T-cell (primary cell): ENCODE measurements at places on chromosomes 1 and 21. TPM values are rescaled to one million over a fixed set of nuclear protein-coding genes. Genes with fewer than 3 reads are reported as not detected.
A peak's percentile ranks its signal among the peaks of the same experiment; 100 is the strongest.

GRCh38 chr1:4319496-4319895 is 334.9 kb upstream of the AJAP1 start:
- no peak overlapping the region for H3K27ac ChIP-seq
- no peak for DNase-seq
- H3K27me3 ChIP-seq = no peaks in the 10 kb centered on the region
- H3K4me3 ChIP-seq = no peak overlapping the region

GRCh38 chr1:57160594-57160993 is 194.8 kb upstream of the C8B start:
- H3K4me1 ChIP-seq = no peaks in the 10 kb centered on the region
- no peak overlapping the region for H3K4me3 ChIP-seq
- no peaks in the 10 kb centered on the region for H3K36me3 ChIP-seq
- no peaks in the 10 kb centered on the region for H3K27me3 ChIP-seq
- DNase-seq = no peak
- H3K27ac ChIP-seq = no peak overlapping the region

- no peaks in the 10 kb centered on the region for H3K36me3 ChIP-seq
- H3K4me3 ChIP-seq = no peak overlapping the region
- peak overlapping the region; percentile 66 for H3K27ac ChIP-seq
- H3K27me3 ChIP-seq = no peaks in the 10 kb centered on the region
Observed at GRCh38 chr1:8510041-8510823, 192.3 kb downstream of the SLC45A1 start.

GRCh38 chr1:91338501-91338900 is 66.1 kb downstream of the HFM1 start:
- no peak for DNase-seq
- peaks cover 14% of the 10 kb centered on the region for H3K27me3 ChIP-seq
- H3K4me3 ChIP-seq = no peak overlapping the region
- no peaks in the 10 kb centered on the region for H3K36me3 ChIP-seq
- H3K4me1 ChIP-seq = no peaks in the 10 kb centered on the region

GRCh38 chr1:39711966-39712340 is 20.7 kb upstream of the HPCAL4 start:
- no peak overlapping the region for H3K4me3 ChIP-seq
- no peaks in the 10 kb centered on the region for H3K4me1 ChIP-seq
- H3K36me3 ChIP-seq = no peaks in the 10 kb centered on the region
- H3K27ac ChIP-seq = no peak overlapping the region
- H3K27me3 ChIP-seq = peaks cover 2% of the 10 kb centered on the region

- H3K36me3 ChIP-seq = no peaks in the 10 kb centered on the region
- no peak overlapping the region for H3K27ac ChIP-seq
- no peak for DNase-seq
- no peak overlapping the region for H3K4me3 ChIP-seq
Observed at GRCh38 chr21:38349111-38349746, 92.4 kb downstream of the KCNJ15 start.

GRCh38 chr1:41545996-41546832 is 61.7 kb upstream of the EDN2 start:
- DNase-seq = no peak
- no peaks in the 10 kb centered on the region for H3K4me1 ChIP-seq
- no peak overlapping the region for H3K27ac ChIP-seq
- H3K27me3 ChIP-seq = no peaks in the 10 kb centered on the region

GRCh38 chr1:21152423-21153100 is 24.1 kb downstream of the EIF4G3 start:
- H3K4me3 ChIP-seq = no peak overlapping the region
- no peak for DNase-seq
- H3K36me3 ChIP-seq = peaks cover 9% of the 10 kb centered on the region
- H3K4me1 ChIP-seq = no peaks in the 10 kb centered on the region

DNA sequence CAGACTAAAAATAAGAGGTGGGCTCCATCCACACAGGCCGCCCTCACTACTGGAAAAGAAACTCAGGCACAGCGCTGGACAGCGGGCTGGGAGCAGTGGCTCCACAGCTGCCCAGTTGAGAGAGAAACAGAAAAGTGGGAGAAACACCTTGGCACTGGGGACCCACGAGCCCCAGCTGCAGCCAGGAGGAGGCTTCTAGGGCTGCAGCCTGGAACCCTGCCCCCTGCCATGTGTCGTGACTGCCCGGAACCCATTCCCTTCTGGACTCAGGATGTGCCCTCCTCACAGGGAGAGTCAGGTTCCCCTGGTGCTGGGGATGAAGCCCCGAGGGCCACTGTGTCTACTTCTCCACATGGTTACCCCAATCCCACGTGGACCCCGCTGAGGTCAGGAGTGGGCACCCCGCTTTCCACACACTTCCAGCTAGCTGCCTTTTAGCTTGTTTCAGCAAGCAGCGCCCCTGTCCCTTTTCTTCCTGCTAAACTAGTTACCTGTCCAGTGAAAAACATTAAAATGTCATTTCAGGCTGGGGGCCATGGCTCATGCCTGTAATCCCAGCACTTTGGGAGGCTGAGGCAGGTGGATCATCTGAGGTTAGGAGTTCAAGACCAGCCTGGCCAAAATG is 35.9 kb downstream of the PARP1 start:
- no peak overlapping the region for H3K4me3 ChIP-seq
- H3K36me3 ChIP-seq = peaks cover 98% of the 10 kb centered on the region
- no peaks in the 10 kb centered on the region for H3K4me1 ChIP-seq
- DNase-seq = no peak
- no peak overlapping the region for H3K27ac ChIP-seq

GRCh38 chr1:154497026-154497806 is 4.8 kb upstream of the TDRD10 start:
- no peak for DNase-seq
- H3K36me3 ChIP-seq = no peaks in the 10 kb centered on the region

DNA sequence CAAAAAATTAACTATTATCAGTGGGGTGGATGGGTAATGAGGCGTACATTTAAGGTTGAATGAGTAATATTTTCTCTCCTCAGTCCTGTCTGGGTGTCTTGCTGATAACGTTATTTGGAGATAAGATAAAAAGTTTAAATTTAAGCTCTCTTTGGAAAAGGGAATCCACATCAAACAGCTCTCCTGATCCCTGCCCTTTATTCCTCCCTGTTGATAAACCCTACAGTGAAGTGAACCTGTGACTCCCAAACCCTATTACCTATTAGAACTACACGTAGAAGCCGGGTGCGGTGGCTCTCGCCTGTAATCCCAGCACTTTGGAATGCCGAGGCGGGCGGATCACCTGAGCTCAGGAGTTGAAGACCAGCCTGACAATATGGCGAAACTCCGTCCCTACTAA is 9.9 kb upstream of the GPR161 start:
- H3K4me3 ChIP-seq = no peak overlapping the region
- no peak overlapping the region for H3K27ac ChIP-seq
- peaks cover 6% of the 10 kb centered on the region for H3K27me3 ChIP-seq
- no peak for DNase-seq
- H3K4me1 ChIP-seq = peaks cover 2% of the 10 kb centered on the region

DNA sequence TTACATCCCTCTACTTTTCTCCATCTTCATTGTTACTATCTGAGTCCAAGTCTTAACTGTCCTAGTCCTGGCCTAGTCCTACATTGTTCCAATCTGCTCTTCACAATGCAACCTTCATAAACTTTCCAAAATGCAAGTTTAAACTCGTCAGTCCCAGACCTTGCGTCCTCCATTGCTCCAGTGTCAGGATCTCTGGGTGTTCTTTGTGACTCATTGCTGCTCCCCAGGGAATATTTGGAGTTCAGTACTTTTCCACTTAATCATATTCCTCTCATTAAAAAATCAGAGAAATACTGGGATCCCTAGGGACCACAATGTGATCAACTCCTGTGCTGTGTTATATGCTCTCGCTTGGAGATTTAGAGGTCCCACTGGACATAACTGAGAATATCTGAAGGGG is 18.0 kb upstream of the KPRP start:
- no peaks in the 10 kb centered on the region for H3K36me3 ChIP-seq
- no peak overlapping the region for H3K4me3 ChIP-seq
- no peak overlapping the region for H3K27ac ChIP-seq
- H3K27me3 ChIP-seq = peaks cover 20% of the 10 kb centered on the region
- DNase-seq = no peak
- H3K4me1 ChIP-seq = no peaks in the 10 kb centered on the region

DNA sequence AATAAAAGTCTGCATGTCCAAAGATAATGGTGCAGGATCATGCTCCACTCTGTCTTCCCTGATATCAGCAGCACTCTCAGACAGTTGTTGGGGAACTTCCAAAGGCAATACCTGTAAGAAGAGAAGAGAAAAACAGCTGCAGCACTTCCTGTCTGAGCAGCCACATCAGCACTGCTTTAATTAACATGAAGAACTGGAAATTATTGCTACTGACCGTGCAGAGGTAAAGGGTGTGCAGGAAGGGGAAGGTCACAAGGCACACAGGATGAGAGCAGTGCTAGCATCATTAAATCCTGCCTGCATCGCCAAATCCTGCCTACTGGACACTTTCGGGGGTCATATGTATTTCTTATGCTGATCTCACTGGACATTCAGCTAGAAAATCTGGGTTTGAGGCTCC is 379.0 kb downstream of the LMX1A start:
- no peaks in the 10 kb centered on the region for H3K27me3 ChIP-seq
- no peak overlapping the region for H3K4me3 ChIP-seq
- DNase-seq = no peak
- no peak overlapping the region for H3K27ac ChIP-seq

DNA sequence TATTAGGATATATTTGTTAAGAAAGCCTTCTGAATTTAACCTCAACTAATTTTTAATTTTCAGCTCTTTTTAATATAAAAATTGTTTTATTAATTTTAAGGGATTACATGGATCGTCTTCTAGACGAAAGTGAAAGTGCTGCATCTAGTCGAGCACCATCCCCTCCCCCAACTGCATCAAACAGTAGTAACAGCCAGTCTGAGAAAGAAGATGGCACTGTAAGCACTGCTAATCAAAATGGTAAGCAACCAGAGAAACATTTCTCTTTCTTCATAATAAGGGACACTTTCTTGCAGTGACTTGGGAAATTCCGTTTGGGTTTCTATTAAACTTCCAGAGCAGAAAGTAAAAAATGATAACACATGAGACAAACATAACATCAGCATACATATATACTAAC is 56.9 kb downstream of the MIER1 start:
- H3K4me3 ChIP-seq = peak overlapping the region; percentile 44
- H3K27ac ChIP-seq = peak overlapping the region; percentile 88
- no peaks in the 10 kb centered on the region for H3K4me1 ChIP-seq
- peaks cover 7% of the 10 kb centered on the region for H3K36me3 ChIP-seq

DNA sequence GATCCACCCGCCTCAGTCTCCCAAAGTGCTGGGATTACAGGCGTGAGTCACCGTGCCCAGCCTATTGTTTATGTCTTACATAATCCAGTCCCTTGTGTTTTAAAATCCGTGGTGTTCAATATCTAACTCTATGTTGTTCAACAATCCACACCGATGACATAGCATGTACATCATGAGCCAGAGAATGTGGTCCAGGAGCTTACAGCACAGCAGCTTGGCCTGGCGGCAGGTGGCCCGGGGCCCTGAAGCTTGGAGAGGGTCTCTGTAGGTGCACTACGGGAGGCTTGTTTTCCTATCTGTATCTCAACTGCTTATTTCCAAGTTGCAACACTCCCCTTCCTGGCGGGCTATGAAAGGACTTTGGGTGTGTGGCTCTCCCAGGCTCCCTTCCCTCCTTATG is 138.4 kb downstream of the ADSS2 start:
- no peak for DNase-seq
- H3K27ac ChIP-seq = no peak overlapping the region
- H3K4me3 ChIP-seq = no peak overlapping the region
- H3K36me3 ChIP-seq = no peaks in the 10 kb centered on the region
- H3K4me1 ChIP-seq = no peaks in the 10 kb centered on the region

GRCh38 chr1:108556499-108556898 is 3.4 kb upstream of the EEIG2 start:
- H3K27me3 ChIP-seq = no peaks in the 10 kb centered on the region
- no peak for DNase-seq
- no peaks in the 10 kb centered on the region for H3K36me3 ChIP-seq
- no peak overlapping the region for H3K27ac ChIP-seq
- H3K4me3 ChIP-seq = no peak overlapping the region

DNA sequence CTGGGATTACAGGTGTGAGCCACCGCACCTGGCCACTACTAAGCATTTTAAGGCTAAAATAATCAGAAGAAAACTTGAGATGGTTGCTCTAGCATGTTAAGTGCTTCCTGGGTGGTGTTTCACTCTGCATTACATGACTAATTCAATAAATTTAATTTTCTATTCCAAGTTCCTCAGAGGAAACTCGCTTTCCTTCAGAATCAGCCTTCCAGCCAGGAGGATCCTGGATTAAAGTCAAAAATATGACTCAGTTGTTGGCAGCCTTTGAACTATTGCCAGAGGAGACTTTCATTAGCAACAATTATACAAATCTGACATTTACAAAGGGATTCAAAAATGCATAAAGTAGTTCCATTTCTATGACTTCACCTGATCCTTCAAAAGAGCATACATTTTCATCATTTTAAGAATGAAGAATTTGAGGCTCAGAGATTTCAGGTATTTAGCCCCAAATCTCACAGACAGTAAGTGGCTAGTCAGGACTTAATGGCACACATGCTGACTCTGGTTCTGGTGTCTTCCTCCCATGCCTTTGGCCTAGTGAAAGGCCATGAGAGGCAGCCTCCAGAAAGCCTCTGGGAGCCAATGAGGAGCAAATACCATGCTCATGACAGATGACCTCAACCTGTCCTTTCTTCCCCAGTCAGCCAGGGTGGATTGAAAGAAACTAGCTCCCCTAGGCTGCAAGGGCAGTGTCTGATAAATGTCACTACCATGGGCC is 115.7 kb downstream of the MAP3K21 start:
- no peak for DNase-seq
- H3K27ac ChIP-seq = no peak overlapping the region
- no peaks in the 10 kb centered on the region for H3K36me3 ChIP-seq
- H3K4me3 ChIP-seq = no peak overlapping the region
- H3K4me1 ChIP-seq = no peaks in the 10 kb centered on the region

DNA sequence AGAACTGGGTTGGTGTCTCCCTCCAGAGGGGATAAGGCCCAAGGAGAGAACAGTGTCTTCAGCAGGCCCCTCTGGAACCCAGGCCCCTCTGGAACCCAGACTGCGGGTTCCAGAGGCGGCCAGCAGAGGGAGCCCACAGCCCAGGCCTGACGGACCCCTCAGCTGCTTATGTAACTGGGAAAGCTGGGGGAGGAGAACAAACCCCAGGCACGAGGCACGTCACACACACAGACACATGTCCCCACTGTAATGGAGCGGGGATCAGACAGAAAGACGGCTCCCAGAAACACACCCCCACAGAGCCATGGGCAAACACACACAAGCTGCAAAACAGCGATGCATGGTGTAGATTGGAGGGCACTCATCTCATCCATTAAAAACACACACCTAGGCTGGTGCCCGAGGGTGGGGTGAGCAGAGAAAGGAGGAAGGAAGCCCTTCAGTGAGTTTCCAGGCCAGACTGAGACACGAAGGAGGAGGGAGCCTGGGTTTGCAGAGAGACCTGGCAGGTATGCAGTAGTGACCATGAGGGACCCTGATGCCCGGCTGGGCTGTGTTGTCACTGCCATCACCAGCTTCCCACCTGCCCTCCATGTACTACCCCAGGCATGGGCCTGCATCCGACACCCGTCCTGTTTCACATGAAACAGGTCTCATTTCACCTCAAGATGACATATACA is 2.8 kb upstream of the IGSF8 start:
- peaks cover 2% of the 10 kb centered on the region for H3K27me3 ChIP-seq
- H3K36me3 ChIP-seq = no peaks in the 10 kb centered on the region
- no peak overlapping the region for H3K4me3 ChIP-seq
- peak overlapping the region; percentile 99 for H3K27ac ChIP-seq
- peak; percentile 64 for DNase-seq

Gene SLC2A5
- total RNA-seq = 0.38 TPM

Gene INSRR
- not detected for total RNA-seq

Gene TDRD5
- total RNA-seq = not detected

Gene DCST1
- total RNA-seq = 0.58 TPM

Gene AQP10
- total RNA-seq = not detected

Gene GPR25
- total RNA-seq = 1.5 TPM

Gene OR10R2
- not detected for total RNA-seq
